MM.1S (cell line): ENCODE measurements at places on chromosomes 7 and 10.

DNA sequence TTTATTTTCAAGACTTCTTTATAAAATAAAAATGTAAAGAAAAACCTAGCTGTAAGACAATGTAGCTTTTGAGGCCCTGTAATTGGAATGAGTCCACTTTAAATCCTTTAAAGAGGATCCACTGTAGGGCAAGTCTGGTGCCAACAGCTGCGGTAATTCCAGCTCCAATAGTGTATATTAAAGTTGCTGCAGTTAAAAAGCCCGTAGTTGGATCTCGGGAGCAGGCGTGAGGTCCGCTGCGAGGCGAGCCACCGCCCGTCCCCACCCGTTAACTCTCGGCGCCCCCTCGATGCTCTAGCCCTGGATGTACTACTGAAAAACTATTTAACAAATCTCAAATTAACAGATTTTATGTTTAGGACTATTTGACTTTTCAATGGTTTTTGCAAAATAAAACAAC is 414.7 kb upstream of the SEMA3C start:
- no peak for DNase-seq

DNA sequence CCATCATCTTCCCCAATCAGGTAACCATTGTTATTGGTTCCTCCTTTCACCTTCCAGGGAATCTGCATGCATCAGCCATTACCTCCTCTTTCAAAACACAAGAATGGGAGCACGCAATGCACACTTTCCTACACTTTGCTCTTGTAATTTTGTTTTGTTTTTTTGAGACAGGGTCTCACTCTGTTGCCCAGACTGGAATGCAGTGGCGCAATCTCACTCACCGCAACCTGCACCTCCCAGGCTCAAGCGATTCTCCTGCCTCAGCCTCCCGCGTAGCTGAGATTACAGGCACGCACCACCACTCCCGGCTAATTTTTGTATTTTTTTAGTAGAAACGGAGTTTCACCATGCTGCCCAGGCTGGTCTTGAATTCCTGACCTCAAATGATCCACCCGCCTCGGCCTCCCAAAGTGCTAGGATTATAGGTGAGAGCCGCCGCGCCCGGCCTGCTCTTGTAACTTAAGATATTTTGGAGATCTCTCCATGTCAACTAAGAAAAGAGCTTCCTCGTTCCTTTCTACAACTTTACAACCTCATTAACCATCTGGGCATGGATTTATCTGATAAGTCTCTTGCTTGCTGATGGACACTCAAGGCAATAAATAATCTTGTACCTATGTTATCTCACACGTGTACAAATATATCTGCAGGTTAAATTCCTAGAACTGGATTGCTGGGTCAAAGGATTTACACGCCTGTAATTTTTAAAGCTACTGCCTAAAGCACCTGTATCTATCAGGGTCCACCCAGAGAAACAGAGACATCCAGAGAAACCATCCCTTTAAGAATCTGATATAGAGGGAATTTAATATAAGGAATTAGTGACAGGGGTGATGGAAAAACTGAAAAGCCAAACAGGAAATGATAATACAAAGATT is 4.2 kb downstream of the CYTH3 start:
- DNase-seq: no peak

- DNase-seq: no peak
Measured at GRCh38 chr7:5425507-5426225, 2.0 kb upstream of the TNRC18 start.

- DNase-seq: no peak
Measured at GRCh38 chr7:26292768-26293560, 1.3 kb downstream of the SNX10 start.

DNA sequence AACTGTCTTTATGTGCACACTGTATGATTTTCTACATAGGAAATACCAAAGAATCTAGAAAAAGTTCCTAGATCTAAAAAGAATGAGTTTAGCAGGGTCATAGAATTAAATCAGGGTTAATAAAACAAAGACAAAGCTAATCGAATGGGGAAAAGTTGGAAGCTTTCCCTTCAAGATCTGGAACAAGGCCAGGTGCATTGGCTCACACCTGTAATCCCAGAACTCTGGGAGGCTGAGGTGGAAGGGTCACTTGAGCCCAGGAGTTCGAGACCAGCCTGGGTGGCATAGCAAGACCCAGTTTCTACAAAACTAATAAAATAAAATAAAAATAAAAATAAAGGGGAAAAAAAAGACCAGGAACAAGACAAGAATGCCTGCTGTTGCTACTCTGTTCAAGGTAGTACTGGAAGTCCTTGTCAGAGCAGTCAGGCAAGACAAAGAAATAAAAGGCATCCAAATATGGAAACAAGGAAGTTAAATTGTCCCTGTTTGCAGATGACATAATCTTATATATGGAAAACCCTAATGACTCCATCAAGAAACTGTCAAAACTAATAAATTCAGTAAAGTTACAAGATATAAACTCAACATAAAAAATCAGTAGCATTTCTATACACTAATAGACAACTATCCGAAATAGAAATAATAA is 76.1 kb upstream of the RHEB start:
- DNase-seq: no peak

DNA sequence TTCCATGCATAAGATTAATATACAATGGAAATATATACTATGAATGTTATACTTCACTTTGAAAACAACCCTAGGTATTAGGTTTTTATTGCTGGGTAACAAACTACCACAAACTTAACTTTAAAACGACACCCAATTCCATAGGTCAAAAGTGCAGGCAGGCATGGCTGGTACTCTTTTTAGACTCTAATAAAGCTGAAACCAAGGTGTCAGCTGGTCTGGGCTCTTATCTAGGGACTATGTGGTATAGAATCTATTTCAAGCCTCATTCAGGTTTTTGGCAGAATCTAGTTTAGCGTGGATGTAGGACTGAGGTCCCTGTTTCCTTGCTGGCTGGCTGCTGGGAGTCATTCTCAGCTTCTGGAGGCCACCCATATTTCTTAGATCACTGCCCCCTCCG is 65.0 kb upstream of the TMEM168 start:
- peak; percentile 39 for DNase-seq

GRCh38 chr10:2798336-2799022 is 268.9 kb upstream of the PFKP start:
- no peak for DNase-seq

DNA sequence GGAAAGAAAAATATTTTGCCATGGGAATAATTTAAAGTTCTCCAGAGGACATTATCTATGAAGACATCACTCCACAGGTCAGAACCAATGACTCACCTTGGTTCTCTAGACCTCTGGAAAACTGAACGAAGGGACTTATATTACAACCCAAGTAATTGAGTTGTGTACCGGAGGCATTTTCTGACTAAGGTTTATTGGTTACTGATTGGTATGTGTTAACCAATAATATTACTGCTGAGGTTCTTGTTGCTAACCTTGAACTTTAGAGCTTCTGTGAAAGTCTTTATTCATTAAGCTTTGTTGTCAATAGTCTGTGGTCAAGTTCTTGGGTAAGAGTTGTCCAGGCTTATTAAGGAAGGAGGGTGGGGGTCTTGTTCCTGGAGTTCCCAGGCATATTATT is 78.1 kb upstream of the MTPN start:
- DNase-seq: no peak

- DNase-seq: no peak
Measured at GRCh38 chr10:91420868-91421267, 10.7 kb downstream of the HECTD2 start.

- no peak for DNase-seq
Measured at GRCh38 chr10:131406676-131407392, 95.3 kb upstream of the TCERG1L start.

DNA sequence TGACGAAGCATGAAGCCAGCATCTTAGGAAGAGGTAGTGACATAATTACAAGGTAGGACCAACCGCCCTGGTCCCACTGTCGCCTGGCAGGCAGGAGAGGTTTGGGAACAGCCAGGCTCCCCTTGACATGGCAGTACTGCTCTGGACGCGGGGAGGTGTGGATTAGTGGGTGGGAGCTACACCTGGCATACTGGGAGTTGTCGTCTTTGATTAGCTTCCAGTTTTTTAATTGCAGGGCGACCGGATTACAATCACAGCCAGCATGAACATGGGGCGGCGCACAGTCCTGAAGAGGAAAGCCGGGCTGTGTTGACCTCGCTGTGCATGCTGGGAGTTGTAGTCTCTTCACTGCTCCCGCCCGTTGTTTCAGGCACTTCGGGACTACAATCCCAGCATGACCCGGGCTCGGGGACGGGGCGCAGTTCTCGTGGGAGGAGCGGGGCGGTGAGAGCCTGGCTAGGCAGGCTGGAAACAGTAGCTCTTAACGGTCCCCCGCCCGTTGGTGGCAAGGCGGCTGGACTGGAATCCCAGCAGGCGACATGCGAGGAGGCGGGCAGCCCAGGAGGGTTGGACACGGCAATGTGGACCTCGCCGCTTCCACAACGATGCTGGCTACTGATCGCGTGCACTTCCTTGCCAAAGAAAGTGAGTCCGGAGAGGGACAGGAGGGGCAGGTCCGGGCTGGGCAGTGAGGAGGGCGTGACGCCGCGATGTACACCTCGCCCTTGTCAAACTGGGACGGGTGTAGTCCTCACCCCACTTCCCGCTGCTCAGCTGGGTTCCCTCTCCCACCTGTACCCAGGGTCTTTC is 98.0 kb upstream of the ZNF722 start:
- DNase-seq: peak; percentile 62

GRCh38 chr7:135169964-135170273 is 588 bp downstream of the CYREN start:
- peak; percentile 62 for DNase-seq

- DNase-seq: no peak
Measured at GRCh38 chr10:5142199-5142598, 42.8 kb downstream of the AKR1C8 start.

DNA sequence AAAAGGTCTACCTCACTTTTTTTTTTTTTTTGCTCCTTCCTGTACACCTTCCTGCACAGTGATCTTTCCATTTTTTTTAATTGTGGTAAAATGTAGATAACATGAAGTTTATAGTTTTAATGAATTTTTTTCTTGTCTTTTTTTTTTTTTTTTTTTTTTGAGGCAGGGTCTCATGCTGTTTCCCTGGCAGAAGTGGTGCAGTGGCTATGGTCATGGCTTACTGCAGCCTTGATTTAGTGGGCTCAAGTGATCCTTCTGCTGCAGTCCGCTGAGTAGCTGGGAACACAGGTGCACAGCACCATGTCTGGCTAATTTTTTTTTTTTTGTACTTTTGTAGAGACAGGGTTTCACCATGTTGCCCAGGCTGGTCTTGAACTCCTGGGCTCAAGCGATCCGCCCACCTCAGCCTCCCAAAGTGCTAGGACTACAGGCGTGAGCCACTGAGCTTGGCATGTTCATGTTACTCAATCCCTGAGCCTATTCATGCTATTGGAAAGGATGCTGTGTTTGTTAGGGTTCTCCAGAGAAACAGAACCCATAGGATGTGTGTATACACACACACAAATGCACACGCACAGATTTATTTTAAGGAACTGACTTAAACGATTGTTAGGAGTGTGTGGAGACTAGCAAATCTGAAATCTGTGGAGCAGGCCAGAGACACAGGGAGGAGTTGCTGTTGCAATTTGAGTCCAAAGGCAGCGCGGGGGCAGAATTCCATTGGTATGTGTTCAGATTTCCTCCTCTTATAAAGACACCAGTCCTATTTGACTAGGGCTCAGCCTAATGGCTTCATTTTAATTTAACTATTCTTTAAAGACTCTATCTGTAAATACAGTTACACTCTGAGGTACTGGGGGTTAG is 29.1 kb downstream of the GALNT11 start:
- no peak for DNase-seq

DNA sequence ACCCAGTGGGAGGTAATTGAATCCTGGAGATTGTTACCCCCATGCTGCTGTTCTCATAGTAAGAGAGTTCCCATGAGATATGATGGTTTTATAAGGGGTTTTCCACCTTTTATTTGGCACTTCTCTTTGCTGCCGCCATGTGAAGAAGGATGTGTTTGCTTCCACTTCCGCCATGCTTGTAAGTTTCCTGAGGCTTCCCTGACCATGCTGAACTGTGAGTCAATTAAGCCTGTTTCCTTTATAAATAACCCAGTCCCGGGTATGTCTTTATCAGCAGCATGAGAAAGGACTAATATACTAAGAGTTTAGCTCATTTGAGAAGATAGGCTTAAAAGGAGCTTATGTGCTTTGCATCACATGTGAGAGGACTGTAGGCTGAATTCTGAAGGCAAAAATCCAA is 29.3 kb downstream of the TMEM248 start:
- no peak for DNase-seq

DNA sequence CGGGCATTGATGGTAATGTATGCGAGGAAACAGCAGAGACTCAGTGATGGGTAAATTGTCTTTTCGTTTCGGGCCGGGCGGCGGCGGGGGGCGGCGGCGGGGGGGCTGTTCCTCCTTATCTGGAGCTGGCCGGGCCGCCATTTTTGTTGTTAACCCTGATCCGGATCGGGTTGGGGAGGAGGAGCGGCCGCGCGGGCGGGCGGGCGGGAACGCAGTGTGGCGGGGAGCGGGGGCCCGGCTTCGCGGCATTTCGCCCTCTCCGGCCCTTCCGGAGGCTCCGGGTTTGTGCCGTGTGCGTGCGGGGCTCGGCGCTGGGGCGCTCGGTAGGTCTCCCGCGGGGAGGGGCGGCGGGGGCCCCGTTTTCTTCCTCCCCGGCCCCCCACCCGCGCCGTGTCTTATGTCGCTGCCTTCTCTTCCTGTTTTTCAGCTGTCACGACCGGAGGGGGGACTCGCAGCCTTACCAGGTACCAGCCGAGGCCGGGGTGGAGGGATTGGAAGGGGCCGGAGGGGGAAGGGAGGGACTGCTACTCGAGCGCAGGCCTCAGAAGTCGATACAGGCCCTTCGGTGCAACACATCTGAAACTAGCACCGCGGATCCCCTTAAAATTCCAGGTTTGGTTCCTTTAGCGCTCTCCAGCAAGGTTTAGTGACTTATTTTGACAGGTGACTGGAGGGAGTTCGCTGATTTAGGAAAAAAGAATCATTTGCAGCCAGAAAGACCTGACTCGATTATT is 820 bp downstream of the WAC start:
- DNase-seq: peak; percentile 48

DNA sequence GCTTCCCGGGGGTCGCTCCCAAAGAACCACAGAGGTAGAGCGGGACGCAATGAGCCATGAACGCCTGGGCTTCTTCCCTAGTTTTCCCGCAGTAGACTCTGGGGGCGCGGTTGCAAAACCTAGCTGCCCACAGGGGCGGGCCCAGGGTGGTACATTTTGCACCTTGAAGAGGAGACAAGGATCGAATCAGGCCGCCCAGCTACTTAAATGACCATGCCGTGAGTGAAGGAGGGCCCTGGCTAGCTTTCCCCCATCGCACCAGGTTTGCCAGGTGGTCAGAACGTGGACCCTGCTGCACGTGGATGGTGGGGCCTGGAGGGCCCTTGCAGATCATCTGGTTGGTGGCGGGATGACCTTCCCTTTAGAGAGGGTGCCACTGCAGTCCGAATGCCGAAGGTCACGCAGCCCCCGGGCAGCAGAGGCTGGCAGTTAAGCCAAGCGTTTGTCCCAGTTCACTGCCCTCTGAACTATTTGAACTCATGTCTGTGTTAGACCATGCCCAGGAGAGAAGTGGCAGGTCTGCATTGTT is 604 bp upstream of the SHTN1 start:
- DNase-seq: no peak
